ENCODE measurements at places on chromosomes 5 and 9. TPM values are rescaled to one million over a fixed set of nuclear protein-coding genes. Genes with fewer than 3 reads are reported as not detected.

COL15A1 gene
- total RNA-seq, result not detected

RXRA gene
- total RNA-seq, result 17.2 TPM

AIF1L gene
- 49.5 TPM for total RNA-seq

DBH gene
- total RNA-seq, result not detected

UBE2QL1 gene
- total RNA-seq, result 0.07 TPM

AP3S1 gene
- total RNA-seq, result 132 TPM

SLC6A3 gene
- total RNA-seq, result not detected

MELK gene
- total RNA-seq, result 73.0 TPM

STK32A gene
- not detected for total RNA-seq

FSTL4 gene
- total RNA-seq, result not detected

ALDH7A1 gene
- total RNA-seq, result 71.1 TPM

TAF11L10 gene
- not detected for total RNA-seq

COL5A1 gene
- total RNA-seq, result 109 TPM

TRIM7 gene
- total RNA-seq, result 15.4 TPM

RGS7BP gene
- 16.2 TPM for total RNA-seq

DRD1 gene
- not detected for total RNA-seq

DMRT3 gene
- total RNA-seq, result not detected

CDX1 gene
- total RNA-seq, result not detected

PCDHB1 gene
- not detected for total RNA-seq

SH3GL2 gene
- total RNA-seq, result 0.13 TPM

TGFBR1 gene
- 15.4 TPM for total RNA-seq

ZBED3 gene
- 4.7 TPM for total RNA-seq

ADAMTSL1 gene
- total RNA-seq, result 47.3 TPM

ARID3C gene
- 0.07 TPM for total RNA-seq

ALDH1B1 gene
- total RNA-seq, result 34.5 TPM

UQCRQ gene
- total RNA-seq, result 67.9 TPM

MAPK9 gene
- total RNA-seq, result 43.1 TPM

LHX3 gene
- not detected for total RNA-seq

CCNO gene
- total RNA-seq, result 0.13 TPM

ADGRD2 gene
- total RNA-seq, result not detected

LCN10 gene
- total RNA-seq, result not detected

PRUNE2 gene
- total RNA-seq, result 29.1 TPM

ABCA2 gene
- 11.0 TPM for total RNA-seq

CDC20B gene
- total RNA-seq, result 0.13 TPM

ACER2 gene
- total RNA-seq, result 11.3 TPM

PPP2R2B gene
- total RNA-seq, result not detected

AGXT2 gene
- total RNA-seq, result not detected

DNM1 gene
- 0.66 TPM for total RNA-seq

FGFR4 gene
- total RNA-seq, result 4.2 TPM

SERINC5 gene
- total RNA-seq, result 11.1 TPM

GFI1B gene
- total RNA-seq, result not detected

SNAPC3 gene
- 62.4 TPM for total RNA-seq

TMEM171 gene
- 26.5 TPM for total RNA-seq

FOCAD gene
- 172 TPM for total RNA-seq

PCSK1 gene
- 4.7 TPM for total RNA-seq

ANKRD18B gene
- total RNA-seq, result 4.7 TPM

PCDHB4 gene
- 0.13 TPM for total RNA-seq

OR1Q1 gene
- not detected for total RNA-seq

SYK gene
- total RNA-seq, result not detected

PCDHGA5 gene
- 0.72 TPM for total RNA-seq

APBA1 gene
- 12.1 TPM for total RNA-seq

SAPCD2 gene
- total RNA-seq, result 36.7 TPM

CDO1 gene
- total RNA-seq, result 3.5 TPM

SAXO1 gene
- total RNA-seq, result not detected

GABRA6 gene
- total RNA-seq, result 0.66 TPM

SGCD gene
- total RNA-seq, result under 0.01 TPM

LAMC3 gene
- total RNA-seq, result 0.22 TPM

RAD23B gene
- total RNA-seq, result 132 TPM

CDKN2B-AS1 gene
- total RNA-seq, result 1.4 TPM
